Kidney (tissue), 22 donors: ENCODE measurements at places on chromosomes 11 and 22.
A peak's percentile ranks its signal among the peaks of the same experiment; 100 is the strongest.

GRCh38 chr22:17802822-17803221, 28.6 kb upstream of the BID start:
- no peak for DNase-seq

DNA sequence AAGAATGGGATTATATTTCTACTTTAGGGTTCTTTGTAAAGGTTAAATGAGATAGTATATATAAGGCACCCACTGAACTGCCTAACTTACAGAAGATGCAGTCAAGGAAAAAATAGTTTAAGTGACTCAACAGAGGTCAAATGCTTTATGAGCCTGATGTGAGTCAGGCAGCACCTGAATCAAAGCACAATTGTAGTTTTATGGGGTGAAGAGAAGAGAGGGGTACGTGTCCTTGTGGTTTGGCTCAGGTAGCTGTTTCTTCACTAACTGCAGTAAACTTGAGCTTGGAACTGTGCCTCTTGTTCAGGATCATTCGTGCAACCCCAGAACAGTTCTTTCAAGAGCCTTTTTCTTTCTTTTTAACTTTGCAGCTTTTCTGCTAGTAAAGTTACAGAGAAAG, 125.2 kb upstream of the SPON1 start:
- DNase-seq = no peak

- no peak for DNase-seq
Observed at GRCh38 chr11:88475991-88476418, 138.5 kb upstream of the CTSC start.

- DNase-seq = no peak
Observed at GRCh38 chr11:118046964-118047700, 29.7 kb upstream of the TMPRSS4 start.

GRCh38 chr11:67366546-67366945, 6.9 kb downstream of the CLCF1 start:
- no peak for DNase-seq

- DNase-seq = peak; percentile 78
Observed at GRCh38 chr11:75351541-75351790, at the start of gene ARRB1. Gene ARRB1, minus strand, starts transcription at chr11:75351661. Its CDS starts 54 bp downstream, at chr11:75351607.

- DNase-seq = no peak
Observed at GRCh38 chr11:36615826-36616225, 17.8 kb upstream of the RAG2 start.

- DNase-seq = no peak
Observed at GRCh38 chr11:75151346-75152047, 590 bp downstream of the SLCO2B1 start.
